ENCODE measurements at places on chromosomes 6 and 20. TPM values are rescaled to one million over a fixed set of nuclear protein-coding genes. Genes with fewer than 3 reads are reported as not detected.

The AP5S1 gene
- total RNA-seq: 18.8 TPM

The MUC21 gene
- not detected for total RNA-seq

The ZKSCAN3 gene
- 1.7 TPM for total RNA-seq

The FNDC11 gene
- total RNA-seq: 0.11 TPM

The SLC32A1 gene
- total RNA-seq: not detected

The KCNK17 gene
- total RNA-seq: not detected

The ABHD16B gene
- total RNA-seq: not detected

The FOXF2 gene
- total RNA-seq: 18.6 TPM

The KCNK16 gene
- total RNA-seq: not detected

The ARFGEF3 gene
- 0.70 TPM for total RNA-seq

The DEFB124 gene
- total RNA-seq: not detected

The GMDS gene
- total RNA-seq: 8.9 TPM

The CAP2 gene
- 13.1 TPM for total RNA-seq

The MDFI gene
- 0.81 TPM for total RNA-seq

The ADAM33 gene
- not detected for total RNA-seq

The GPSM3 gene
- 0.36 TPM for total RNA-seq

The HACE1 gene
- total RNA-seq: 3.4 TPM

The INSM1 gene
- not detected for total RNA-seq

The CRIP3 gene
- total RNA-seq: 0.83 TPM

The BCAS4 gene
- 24.9 TPM for total RNA-seq

The PLAGL2 gene
- total RNA-seq: 14.3 TPM

The SENP6 gene
- 28.7 TPM for total RNA-seq

The CLVS2 gene
- total RNA-seq: 0.07 TPM

The SLC22A7 gene
- total RNA-seq: not detected

The CPXM1 gene
- not detected for total RNA-seq

The KHDC1L gene
- 0.20 TPM for total RNA-seq

The SCP2D1 gene
- not detected for total RNA-seq

The FABP7 gene
- total RNA-seq: not detected

The FAM209A gene
- total RNA-seq: 0.25 TPM

The TSHZ2 gene
- not detected for total RNA-seq

The TASP1 gene
- 11.9 TPM for total RNA-seq

The OOEP gene
- total RNA-seq: not detected

The MMP24 gene
- 20.7 TPM for total RNA-seq

The C20orf204 gene
- total RNA-seq: 0.19 TPM

The CD24 gene
- 267 TPM for total RNA-seq

The PDYN gene
- total RNA-seq: not detected

The CFAP206 gene
- total RNA-seq: 0.56 TPM

The TFB1M gene
- total RNA-seq: 8.0 TPM

Data from A549 treated with DMSO at 1 μM for 4 hours (cell line).